Activated T-cell treated with anti-CD3 and anti-CD28 coated beads, Interleukin-2, amount 50 U/mL, for 24 hours (primary cell): ENCODE measurements at places on chromosomes 4 and X.

DNA sequence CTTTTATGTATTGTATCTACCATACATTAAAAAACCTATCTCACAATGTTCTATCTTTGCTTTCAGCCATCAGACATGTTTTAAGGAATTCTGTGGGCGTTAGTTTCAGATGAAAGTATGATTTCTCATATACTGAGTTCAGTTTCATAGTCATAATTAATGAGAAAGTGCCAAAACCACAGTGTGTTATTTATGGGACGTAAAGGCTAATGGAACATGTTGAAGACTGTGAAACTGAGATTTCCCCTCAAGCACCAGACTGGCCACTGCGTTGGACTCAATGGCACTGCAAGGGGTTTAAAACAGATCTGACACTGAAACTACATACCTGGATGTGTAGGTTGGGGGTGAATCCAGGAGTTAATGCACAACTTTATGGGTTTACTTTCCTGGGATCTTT lies 32.0 kb downstream of the F8 start:
- DNase-seq: no peak

DNA sequence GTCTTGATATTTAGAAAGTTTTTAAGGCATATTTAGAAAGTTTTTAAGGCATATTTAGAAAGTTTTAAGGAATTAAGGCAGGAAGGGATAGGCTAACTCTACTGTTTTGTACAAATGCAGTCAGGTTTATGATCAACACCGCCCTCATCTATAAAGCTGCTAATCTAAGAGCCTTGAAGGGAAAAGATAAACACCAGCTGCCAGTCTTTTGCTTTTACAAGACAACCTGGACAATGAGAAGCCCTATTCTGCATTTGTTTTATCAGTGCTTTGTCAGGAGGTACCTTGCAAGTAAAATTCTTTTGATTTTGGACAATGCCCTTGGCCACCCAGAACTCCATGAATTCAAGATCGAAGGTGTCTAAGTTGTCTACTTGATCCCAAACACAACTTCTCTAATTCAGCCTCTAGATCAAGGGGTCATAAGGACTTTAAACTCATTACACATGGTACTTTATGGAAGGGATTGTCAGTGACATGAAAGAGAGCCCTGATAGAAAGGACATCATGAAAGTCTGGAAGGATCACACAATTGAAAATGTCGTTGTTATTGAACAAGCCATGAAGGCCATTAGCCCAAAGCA lies 39.8 kb downstream of the IL15 start:
- DNase-seq: no peak

DNA sequence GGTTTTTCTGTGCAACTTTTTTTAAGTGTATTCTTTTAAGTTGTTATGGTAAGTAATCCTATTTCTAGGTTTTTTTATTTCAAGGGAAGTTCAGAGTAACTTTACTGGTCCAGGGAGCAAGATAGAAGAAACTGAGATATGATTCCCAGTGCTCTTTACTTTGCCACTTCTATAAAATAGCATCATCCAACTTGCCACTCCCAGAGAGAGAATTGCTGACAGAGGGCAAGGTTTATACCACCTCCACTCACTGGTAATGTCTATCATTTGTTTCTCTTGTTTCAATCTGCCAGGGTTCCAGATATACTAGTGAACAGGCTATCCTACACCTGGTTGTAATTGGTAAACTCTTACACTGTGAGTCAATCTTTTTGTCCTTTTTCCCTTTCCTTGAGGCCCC lies 3.5 kb upstream of the CLCN3 start:
- DNase-seq: no peak

GRCh38 chrX:30851449-30851848 lies 37.6 kb downstream of the TAB3 start:
- DNase-seq: no peak

- DNase-seq: no peak
Observed at GRCh38 chr4:8737075-8737474, 134.6 kb downstream of the HMX1 start.

DNA sequence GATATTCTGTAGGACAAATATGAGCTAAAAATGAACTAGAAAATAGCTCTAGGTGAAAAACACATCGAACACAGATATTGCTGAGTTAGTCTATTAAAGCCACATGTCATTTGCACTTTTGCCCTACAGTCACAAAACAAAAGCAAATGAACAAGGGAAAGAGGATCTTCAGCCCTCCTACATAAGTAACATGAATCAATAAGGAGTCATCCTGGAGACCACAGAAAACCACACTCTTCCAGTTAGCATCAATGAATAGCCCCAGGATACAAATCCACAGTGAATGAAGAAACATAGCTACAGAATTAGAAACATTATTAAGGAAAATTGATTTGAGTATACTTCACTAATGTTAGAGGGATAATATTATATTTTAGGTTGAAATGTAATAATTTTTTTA lies 311.4 kb downstream of the MAPK10 start:
- DNase-seq: no peak

DNA sequence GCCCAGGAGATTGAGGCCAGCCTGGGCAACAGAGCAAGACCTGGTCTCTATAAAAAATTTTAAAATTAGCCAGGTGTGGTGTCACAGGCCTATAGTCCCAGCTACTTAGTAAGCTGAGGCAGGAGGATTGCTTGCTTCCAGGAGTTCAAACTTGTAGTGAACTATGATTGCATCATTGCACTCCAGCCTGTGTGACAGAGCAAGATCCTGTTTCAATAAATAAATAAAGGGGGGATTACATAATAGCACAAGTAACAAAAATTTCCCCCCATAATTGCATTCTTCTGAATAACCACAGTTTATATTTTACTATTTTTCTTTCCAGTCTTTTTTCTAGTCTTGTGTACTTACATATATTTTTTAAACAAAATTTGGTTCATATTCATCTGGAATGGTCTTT lies 135.6 kb downstream of the CHIC2 start:
- DNase-seq: no peak

GRCh38 chr4:60794372-60794771 lies 405.8 kb upstream of the ADGRL3 start:
- DNase-seq: no peak

GRCh38 chr4:99696801-99697200 lies 39.2 kb upstream of the C4orf54 start:
- DNase-seq: no peak

GRCh38 chr4:69485130-69485529 lies 10.6 kb downstream of the UGT2B4 start:
- no peak for DNase-seq

DNA sequence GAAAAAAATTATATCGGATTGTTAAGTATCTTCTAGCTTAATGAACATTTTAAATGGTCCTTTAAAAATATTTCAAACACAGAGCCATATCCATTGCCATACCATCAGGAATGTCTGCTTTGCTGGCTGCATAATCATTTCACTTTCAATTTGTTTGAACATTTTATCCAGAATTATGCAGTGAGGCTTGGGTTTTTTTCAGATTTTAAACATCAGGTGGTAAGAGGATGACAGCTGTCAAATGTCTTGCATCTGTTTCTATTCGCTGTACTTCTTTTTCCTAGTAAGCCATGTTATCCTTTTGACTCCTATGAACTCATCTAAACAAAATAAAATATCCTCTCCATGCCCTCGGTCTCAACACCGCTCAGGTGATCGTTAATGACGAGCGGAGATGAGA lies 802 bp downstream of the RFC1 start:
- no peak for DNase-seq

- DNase-seq: no peak
Observed at GRCh38 chr4:36638273-36638811, 356.9 kb downstream of the DTHD1 start.

- no peak for DNase-seq
Observed at GRCh38 chr4:153573221-153573620, 107.1 kb downstream of the TMEM131L start.

GRCh38 chr4:70701271-70701670 lies 12.9 kb downstream of the UTP3 start:
- no peak for DNase-seq

DNA sequence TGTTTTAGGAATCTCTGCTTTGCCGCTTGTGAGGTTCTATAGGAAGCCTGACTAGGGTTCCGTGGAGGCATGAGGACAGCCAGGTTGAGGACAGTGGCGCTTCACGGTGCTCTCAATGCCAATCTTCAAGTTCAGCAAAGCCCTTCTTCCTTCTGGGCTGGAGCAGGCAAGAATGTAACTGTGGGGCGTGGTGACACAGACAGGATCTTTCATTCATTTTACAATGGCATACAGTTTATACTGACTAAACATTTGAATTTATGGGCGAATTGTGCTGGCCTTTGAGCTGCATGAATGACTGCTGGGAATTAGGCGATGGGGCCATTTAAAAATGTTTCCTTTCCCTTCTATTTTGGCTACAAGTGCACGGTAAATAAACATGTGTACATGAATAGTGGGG lies 2.9 kb upstream of the NHS start:
- no peak for DNase-seq

DNA sequence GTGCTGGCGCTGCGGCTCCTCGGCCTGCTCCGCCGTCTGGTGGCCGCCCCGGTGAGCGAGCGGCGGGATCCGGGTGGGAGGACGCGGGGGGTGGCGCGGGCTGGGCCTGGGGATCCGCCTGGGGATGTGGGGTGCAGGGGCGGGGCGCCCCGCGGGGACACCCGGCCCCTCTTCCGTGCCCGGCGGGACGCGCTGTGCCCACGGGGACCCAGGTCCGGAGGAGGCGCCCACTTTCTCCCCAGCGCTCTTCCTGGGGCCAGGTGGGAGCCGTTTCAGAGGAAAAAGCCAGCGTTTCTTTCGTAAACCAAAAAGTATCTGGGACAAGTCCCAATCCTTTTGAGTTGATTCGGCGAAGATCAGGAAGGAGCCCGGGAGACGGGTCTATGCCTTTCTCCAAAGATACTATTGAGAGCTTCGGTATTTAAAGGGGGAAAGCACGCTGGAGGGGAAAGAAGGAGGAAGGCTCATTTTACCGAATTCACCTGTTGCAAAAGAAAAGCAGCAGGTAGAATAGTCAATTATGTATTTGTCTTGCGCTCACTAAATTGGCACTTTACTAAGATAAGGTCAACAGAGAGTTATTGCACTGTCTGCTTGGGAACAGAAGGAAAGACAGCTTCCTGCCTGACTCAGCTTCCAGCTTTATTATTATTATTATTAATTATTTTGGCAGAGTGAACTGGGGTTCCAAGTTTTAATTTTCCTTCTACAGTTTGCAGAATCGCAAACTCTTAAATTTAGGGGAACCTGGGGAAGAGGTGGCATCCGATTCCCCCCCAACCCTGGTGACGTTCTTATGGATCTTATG lies 81.5 kb upstream of the CD99 start:
- no peak for DNase-seq

- DNase-seq: no peak
Observed at GRCh38 chr4:41757521-41758156, 9.1 kb upstream of the PHOX2B start.
